ENCODE measurements at places on chromosomes 13 and 19.

DNA sequence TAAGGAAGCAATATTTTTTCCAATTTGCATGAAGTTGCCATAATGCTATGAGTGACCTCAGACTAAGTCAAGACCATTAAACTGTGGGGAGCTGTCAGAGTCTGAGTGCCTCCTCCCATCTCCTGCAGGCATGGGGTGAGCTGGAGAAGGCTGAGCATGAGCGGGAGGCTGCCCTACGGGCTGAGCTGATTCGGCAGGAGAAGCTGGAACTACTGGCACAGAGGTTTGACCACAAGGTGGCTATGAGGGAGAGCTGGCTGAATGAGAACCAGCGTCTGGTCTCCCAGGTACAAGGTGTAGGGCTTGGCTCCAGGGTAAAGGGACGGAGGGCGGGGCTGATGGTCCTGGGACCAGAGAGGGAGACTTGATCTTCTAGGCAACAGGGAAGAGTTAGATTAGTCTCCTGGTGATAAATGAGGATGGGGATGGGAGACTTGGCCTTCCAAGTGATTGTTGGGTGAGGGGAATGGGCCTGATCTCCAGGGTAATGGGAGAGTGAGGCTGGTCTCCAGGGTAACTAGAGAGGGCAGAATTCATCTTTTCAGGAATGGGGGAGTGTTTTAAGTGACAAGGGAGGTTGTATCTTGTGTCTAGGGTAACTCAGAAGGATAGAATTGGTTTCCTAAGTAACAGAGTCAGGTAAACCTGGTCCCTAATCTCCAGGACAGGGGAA, 36.0 kb downstream of the SPTBN4 start:
- peak; percentile 21 for DNase-seq

DNA sequence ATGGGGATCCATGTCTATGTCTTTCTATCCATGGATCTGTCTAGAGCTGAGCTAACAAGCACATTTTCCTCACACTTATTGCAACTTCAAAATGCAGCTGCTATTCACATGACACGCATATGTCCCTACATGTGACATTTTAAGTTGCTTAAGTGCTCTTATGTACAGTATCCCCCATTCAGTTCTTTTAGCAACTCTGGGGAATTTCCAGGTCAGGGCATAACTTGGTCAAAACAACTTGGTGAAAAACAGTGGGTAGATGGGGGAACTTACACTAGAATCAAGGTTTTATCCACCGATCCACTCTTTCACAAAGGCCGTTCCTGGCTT, 73.0 kb downstream of the COL4A1 start:
- DNase-seq, result no peak

DNA sequence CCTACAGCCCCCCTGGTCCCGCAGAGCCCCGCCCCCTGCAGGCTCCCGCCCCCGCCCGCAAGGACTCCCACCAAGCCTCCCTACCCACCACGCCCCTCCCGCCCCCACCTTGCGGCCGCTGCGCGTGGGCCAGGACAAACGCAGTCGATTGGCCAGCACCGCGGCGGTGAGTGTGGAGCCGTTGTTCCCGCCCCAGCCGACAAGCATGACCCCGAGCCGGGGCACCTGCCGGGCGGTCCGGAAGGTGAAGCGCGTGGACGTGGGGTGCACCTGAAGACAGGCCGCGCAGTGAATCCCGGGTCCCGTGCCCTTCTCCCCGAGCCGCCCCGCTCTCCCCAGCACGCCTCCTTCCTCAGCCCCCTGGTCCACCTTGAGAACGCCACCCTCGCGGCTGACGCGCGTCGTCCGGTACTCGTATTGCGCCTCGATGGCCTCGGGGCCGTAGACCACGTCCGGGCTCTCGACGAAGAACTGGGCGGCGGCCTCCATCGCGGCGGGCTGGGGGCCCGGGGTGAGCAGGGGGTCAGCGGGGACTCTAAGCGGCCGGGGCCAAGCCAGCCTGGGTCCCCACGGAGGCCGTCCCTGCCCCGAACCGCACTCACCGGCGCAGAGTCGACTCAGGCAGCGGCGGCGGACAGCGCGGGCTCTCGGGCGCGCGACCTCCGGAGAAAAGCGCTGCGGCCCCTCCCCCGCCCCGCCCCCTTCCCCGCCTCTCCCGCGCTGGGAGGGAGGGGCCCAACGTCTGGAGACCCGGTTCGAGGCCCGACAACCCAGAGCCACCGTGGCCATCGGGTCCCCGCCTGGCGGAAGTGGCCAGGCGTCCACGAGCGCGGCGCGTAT, at the start of gene ISYNA1:
TSS of gene ISYNA1 (minus strand) at position 643 of the 840 bp plus-strand sequence. CDS start at position 489, 154 bp downstream.
- no peak for DNase-seq

- DNase-seq, result no peak
Observed at GRCh38 chr19:39401070-39401548, 5.5 kb upstream of the ZFP36 start.

DNA sequence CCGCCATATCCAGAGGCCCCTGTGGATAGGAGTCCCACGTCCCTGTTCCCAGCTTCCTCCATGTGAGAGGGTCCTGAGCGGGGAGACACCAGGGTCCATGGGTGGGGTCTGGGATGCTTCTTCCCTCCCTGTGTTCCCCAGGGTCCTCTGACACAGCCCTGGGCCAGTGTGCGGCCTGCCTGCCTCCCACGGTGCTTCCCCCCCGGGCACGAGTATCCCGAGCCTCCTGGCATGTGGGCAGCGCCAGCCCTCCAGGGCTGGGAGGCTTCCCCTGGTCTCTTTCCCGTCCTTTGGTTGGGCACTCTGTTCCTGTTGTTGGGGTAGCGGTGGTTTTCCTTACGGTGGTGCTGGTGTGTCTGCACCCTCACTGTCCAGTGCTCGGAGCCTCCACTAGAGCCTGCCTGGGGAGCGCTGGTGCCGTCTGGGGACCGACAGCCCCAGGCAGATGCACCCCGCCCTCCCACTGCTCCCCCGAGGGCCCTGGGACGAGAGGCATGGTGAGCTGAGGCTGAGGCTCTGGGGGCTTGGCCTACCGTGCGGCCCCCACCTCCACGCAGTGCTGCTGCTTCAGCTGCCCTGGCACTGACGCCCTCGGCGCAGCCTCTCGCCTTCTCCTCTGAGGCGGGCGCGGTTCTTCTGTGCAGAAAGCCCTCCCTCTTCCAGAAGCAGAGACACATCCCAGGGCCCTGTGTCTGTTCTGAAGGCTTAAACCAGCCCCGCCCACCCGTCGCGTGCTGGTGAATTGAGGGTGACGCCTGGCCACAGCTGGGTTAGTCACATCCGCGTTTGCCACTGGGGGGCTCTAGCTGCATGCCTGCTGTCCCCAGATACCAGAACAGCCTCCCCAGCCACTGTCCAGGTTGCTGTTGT, 27.9 kb downstream of the PLEKHJ1 start:
- DNase-seq, result peak; percentile 80

GRCh38 chr19:36030264-36031148, 2.2 kb downstream of the CLIP3 start:
- peak; percentile 16 for DNase-seq
